ENCODE measurements at places on chromosomes 4 and X. TPM values are rescaled to one million over a fixed set of nuclear protein-coding genes. Genes with fewer than 3 reads are reported as not detected.

The F8A1 gene
- total RNA-seq, result 5.5 TPM

The GPR50 gene
- total RNA-seq, result 2.2 TPM

The SLITRK4 gene
- total RNA-seq, result 7.7 TPM

The DCLK2 gene
- total RNA-seq, result 7.9 TPM

The REPS2 gene
- total RNA-seq, result 1.2 TPM
